ENCODE measurements at places on chromosomes 5 and 9.

- no peak for DNase-seq
Measured at GRCh38 chr5:98770911-98771322, 2.5 kb upstream of the RGMB start.

DNA sequence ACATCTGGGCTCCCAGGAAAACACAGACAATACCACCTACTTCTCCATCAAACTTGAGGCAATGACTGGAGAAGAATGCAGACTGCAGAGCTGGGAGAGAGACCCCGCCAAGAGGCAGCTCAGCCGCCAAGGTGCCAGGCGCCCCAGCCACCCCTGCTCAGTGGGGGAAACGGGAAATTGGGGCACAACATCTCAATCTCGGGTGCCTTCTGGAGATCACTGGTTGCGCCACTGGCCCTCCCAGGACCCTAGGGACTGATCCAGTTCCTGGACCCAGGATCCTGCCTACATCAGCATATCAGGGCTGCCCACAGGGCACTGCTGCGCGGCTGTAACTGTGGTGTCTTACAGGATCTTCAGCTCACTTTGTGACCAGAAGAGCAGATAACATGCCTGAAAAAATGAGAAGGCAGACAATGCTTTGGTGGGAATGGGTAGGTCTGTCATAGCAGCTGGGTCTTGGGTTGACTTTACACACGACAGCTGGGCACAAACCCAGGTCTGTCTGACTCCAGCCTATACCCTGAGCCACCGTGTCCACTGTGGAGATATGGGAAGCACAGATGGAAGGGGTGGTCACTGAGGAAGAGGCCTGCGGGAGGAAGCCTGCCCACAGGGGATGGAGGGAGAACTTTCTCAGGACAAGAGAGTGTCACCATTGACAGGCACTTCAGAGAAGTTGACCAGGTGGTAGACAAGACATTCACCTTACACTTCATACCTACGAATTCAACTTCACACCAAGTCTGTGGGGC is 135.2 kb upstream of the RAPGEF1 start:
- DNase-seq, result no peak

GRCh38 chr5:5158472-5158895 is 18.4 kb downstream of the ADAMTS16 start:
- no peak for DNase-seq

GRCh38 chr5:128681764-128682592 is 143.9 kb upstream of the FBN2 start:
- no peak for DNase-seq

DNA sequence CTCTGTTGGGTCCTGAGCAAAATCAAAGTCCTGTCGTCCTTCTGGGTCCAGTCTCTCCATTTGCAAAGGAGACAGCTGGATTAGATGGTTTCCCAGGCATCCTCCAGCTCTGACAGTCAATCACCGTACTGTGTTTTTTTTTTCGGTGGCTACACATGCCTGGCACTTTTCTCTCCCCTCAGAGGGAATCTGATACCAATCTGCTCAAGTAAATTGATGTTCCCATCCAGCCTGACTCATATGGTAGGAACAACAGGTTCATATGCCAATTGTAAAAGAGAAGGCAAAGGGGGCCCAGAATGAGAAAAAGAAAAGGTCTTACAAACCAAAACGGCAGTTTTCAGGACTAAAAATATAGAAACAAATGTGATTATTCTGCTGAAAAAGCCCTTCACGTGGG is 1.2 kb downstream of the FBXO10 start:
- DNase-seq, result no peak

DNA sequence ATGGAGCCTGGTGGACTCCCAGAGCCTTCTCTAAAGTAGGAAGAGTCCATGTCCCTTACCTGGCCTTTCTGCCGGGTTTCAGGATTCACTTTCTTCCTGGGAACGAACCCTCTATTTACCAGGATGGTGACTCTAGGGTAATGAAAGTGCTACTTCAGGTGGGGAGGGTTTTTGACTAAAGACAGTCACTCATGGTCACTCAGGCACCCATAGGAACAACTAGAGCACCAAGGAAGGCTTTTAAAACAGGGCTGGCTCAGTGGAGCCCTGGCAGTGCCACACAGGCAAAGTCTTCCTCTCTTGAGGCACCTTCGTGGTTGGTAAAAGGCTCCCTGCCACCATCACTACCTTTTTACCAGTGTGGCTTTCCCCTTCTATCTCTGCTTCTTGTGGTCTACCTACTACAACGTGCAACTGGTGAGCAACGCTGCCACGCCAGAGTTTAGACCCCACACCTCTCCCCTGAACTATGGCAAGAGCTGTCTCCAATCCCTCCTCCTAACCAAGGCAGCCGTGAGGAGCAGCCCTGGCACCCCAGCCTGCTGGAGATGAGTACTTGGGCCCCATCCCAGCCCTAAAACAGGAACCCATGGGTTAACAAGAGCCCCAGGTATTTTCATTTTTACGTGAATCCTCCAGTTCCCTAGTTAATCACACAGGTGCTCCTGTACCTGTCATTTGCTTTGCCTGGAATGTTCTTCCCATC is 3.5 kb downstream of the SURF1 start:
- no peak for DNase-seq

GRCh38 chr9:130938652-130939404 is at the start of gene FIBCD1:
Gene FIBCD1 (minus strand): TSS chr9:130939247. CDS start chr9:130938607, 640 bp downstream.
- DNase-seq, result no peak

- DNase-seq, result no peak
Measured at GRCh38 chr5:176632745-176633144, 2.3 kb downstream of the EIF4E1B start.

- no peak for DNase-seq
Measured at GRCh38 chr5:73319036-73319435, 129.5 kb downstream of the FOXD1 start.

DNA sequence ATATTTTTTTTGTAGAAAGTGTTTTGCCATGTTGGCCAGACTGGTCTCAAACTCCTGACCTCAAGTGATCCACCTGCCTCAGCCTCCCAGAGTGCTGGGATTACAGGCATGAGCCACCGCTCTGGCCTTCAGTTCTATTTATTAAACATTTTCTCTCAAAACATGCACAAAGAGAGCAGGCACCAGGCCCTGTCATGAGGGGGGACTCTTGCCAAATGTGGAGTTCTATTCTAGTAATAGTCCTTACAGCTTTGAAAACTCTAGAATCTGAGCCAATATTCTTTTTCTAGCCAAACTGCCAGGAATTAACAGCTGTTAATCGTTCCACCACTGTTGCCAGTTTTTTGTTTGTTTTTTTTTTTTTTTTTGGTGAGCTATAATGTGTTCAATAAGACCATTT is 124.6 kb downstream of the TARS1 start:
- no peak for DNase-seq

DNA sequence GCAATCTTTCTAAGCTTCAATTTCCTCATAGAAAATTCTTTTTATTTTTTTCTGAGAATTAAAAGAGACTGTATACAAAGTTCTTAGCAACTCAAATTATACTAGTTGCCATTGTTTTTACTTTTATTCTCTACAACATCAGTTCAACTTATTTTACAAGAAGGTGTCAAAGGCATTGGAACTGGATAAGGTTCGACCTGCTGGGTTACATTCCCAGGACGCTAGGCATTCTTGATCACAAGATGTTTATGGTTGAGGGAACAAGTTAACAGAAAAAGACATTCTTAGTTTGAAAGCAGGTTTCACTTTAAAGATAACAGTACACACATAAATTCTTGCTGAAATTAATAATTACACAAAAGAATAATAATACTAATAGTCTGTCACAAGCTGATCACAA is 163.5 kb upstream of the SNX2 start:
- no peak for DNase-seq

DNA sequence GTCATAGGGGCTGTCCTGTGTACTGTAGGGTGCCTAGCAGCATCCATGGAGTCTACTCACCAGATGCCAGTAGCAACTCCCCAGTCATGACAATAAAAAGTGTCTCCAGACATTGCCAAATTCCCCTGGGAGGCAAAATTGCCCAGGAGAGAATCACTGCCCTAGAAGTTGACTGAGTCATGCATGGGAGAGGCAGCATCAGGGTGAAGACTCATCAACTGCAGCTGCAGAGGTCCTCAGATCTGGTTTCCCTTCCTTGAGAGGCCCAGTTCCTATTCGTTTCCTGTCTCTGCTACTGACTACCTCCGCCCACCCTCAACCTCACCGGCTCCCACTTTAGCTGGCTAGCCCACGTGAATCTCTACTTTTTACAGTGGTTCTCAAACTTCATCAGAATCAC is 88.6 kb upstream of the AGXT2 start:
- DNase-seq, result no peak

GRCh38 chr5:10977011-10977410 is 216.0 kb upstream of the DAP start:
- no peak for DNase-seq

DNA sequence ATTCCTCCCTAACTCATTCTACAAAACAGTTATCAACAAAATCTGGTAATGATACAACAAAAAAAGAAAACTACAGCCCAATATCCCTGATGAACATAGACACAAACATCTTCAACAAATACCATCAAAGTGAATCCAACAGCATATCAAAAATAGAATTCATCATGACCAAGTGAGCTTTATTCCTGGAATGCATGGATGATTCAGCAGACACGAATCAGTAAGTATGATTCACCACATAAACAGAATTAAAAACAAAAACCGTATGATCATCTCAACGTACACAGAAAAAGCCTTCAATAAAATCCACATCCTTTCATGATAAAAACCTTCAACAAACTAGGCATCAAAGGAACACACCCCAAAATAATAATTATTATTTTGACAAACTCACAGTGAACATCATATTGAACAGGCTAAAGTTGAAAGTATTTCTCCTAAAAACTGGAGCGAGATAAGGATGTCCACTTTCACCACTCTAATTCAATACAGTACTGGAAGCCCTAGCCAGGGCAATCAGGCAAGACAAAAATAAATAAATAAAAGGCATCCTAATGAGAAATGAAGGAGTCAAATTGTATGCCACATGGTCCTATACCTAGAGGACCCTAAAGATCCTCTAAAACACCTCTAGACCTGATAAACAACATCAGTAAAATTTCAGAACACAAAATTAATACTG is 305.1 kb upstream of the RGMB start:
- DNase-seq, result no peak

DNA sequence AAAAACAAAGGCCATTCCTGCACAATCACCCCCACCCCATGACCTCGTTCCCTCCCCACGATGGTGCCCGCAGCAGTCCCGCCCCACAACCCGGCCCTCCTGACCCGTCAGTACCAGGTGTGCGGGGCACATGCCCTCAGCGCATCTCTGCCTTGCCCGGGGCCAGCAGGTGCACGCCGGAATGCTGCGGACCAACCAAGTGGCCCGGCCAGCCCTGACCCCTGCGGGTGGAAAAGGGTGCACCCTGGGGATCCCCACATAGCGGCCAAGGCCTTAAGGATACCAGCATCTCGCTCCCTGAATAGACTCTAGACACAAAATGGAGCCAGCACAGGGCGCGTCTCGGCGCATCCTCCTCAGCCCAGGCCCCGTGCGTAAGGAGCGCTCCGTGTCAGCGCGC is 6.0 kb downstream of the SFXN1 start:
- no peak for DNase-seq

DNA sequence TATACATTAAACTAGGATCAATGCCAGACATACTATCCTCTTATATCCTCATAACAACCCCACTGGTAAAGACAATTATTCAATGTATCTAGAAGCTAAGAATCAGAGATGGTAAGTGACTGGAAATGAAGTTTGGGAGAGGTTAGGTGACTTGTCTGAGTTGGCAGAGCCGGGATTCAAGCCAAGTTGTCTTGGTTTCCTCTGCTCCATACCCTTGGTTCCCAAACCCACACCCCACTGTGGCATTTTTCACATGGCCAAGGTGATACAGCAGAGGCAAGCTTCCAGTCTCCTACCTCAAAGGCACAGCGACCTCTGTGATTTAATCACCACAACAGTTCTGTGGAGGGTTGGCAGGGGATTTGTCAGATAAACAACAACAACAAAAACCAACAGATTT is 34.7 kb upstream of the ADRB2 start:
- no peak for DNase-seq

DNA sequence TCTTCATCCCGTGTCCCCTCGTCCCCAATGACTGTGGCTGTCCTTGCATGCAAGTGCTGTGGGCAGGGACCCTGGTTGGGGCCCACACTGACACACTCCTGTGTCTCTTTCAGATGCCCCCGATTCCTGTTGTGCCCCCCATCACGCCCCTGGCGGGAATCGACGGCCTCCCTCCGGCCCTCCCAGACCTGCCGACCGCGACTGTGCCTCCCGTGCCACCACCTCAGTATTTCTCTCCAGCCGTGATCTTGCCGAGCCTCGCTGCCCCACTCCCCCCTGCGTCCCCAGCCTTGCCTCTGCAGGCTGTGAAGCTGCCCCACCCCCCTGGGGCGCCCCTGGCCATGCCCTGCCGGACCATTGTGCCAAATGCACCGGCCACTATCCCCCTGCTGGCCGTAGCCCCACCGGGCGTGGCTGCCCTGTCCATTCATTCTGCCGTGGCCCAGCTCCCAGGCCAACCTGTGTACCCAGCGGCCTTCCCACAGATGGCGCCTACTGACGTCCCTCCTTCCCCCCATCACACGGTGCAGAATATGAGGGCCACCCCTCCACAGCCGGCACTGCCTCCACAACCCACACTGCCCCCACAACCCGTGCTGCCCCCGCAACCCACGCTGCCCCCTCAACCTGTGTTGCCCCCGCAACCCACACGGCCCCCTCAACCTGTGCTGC is 75.0 kb downstream of the WNK2 start:
- DNase-seq, result no peak

DNA sequence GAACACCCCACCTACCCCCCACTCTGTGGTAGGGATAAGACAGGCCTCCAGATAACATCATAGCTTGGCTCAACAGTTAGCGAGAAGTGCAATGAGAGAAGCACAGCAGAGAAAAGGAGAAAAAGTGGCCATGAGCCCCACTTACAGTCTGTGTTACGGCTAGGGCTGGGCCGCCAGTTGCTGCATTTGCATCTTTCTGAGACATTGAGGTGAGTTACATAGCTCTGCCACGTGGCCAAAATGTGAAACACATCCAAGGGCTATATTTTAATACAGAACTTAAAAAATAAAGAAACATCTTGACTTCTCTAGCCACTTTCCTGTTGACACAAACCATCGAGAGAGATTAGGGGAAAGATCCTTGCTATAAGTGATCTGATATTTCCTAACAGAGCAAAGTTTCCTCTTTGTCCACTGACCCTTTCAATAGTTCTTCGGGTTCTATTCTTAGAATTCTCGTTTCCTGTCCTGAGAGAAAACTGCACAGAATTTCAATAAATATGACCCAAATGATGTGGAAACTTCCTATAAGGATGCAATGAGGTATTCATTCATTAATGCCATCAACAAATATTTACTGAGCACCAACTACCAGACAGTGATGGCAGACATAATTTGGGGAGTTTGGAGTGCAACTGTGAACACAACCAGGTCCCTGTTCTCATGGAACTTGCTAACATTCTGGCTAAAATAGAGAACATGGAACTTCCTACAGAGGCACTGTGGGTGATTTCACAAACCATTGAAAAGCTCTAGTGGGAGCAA is 3.2 kb upstream of the TLE4 start:
- DNase-seq, result no peak

GRCh38 chr5:79503794-79504495 is 10.0 kb downstream of the HOMER1 start:
- no peak for DNase-seq

GRCh38 chr5:57177479-57178156 is 3.8 kb downstream of the GPBP1 start:
- no peak for DNase-seq

Data from glomerular endothelial cell (primary cell).